PC-9 (cell line): ENCODE measurements at places on chromosomes 16 and 17. TPM values are rescaled to one million over a fixed set of nuclear protein-coding genes. Genes with fewer than 3 reads are reported as not detected.

- no peak overlapping the region for H3K4me3 ChIP-seq
- no peaks in the 10 kb centered on the region for H3K4me1 ChIP-seq
- no peak overlapping the region for H3K27ac ChIP-seq
- no peak for DNase-seq
Measured at GRCh38 chr17:76083536-76084182, 4.7 kb downstream of the ZACN start.

GRCh38 chr17:45791935-45792334, 7.8 kb downstream of the CRHR1 start:
- peak; percentile 64 for DNase-seq
- H3K4me1 ChIP-seq, result no peaks in the 10 kb centered on the region
- H3K4me3 ChIP-seq, result no peak overlapping the region
- peaks cover 100% of the 10 kb centered on the region for H3K27me3 ChIP-seq
- no peak overlapping the region for H3K27ac ChIP-seq

- DNase-seq, result peak; percentile 71
- no peak overlapping the region; the same call in 1 of the 2 replicates for H3K4me3 ChIP-seq
- H3K36me3 ChIP-seq, result no peaks in the 10 kb centered on the region
- no peaks in the 10 kb centered on the region for H3K4me1 ChIP-seq
- no peaks in the 10 kb centered on the region for H3K27me3 ChIP-seq
- no peak overlapping the region for H3K27ac ChIP-seq
Measured at GRCh38 chr16:85123891-85124635, 11.8 kb upstream of the CIBAR2 start.

The LRRC36 gene
- not detected in 2 replicates for total RNA-seq
